ENCODE measurements at places on chromosomes 7 and 10. TPM values are rescaled to one million over a fixed set of nuclear protein-coding genes. Genes with fewer than 3 reads are reported as not detected.

The ASIC3 gene
- 0.05 TPM for total RNA-seq

The CPEB3 gene
- total RNA-seq: 0.92 TPM

The FKBP14 gene
- total RNA-seq: 79.9 TPM

The INSYN2A gene
- 0.78 TPM for total RNA-seq

The ERVW-1 gene
- not detected for total RNA-seq

The HOXA1 gene
- 1.2 TPM for total RNA-seq

The STAG3 gene
- total RNA-seq: 0.88 TPM

The ZNF316 gene
- total RNA-seq: 12.2 TPM

The MTG1 gene
- 22.9 TPM for total RNA-seq

The AOAH gene
- total RNA-seq: not detected

The KAZALD1 gene
- total RNA-seq: 3.6 TPM

The KIAA1217 gene
- total RNA-seq: 7.1 TPM

The CASTOR2 gene
- 5.6 TPM for total RNA-seq

The GPC2 gene
- total RNA-seq: 6.0 TPM

The AGR2 gene
- total RNA-seq: not detected

The LRRC18 gene
- not detected for total RNA-seq

The TMEM229A gene
- not detected for total RNA-seq

The SFMBT2 gene
- 0.14 TPM for total RNA-seq

The SEMA3E gene
- total RNA-seq: 0.18 TPM

The FGFR2 gene
- total RNA-seq: 9.2 TPM

The MCM10 gene
- 0.89 TPM for total RNA-seq

The OR2A1 gene
- total RNA-seq: under 0.01 TPM

The BICC1 gene
- total RNA-seq: 21.9 TPM

The EPO gene
- not detected for total RNA-seq

The BTBD16 gene
- total RNA-seq: not detected

The ZNF511 gene
- 16.0 TPM for total RNA-seq

The NPTX2 gene
- total RNA-seq: 1.5 TPM

The ACTL6B gene
- not detected for total RNA-seq

The UTF1 gene
- not detected for total RNA-seq

The ITGA8 gene
- under 0.01 TPM for total RNA-seq

The NFE2L3 gene
- total RNA-seq: 72.5 TPM

The MSANTD7 gene
- 16.9 TPM for total RNA-seq

The POR gene
- total RNA-seq: 42.5 TPM

The KLHL7 gene
- total RNA-seq: 35.0 TPM

The GPR15LG gene
- not detected for total RNA-seq

The PON2 gene
- total RNA-seq: 120 TPM

The NCF1 gene
- total RNA-seq: not detected

The LSM5 gene
- 20.2 TPM for total RNA-seq

The SOSTDC1 gene
- total RNA-seq: 0.05 TPM

The SCIN gene
- 6.2 TPM for total RNA-seq

The MMD2 gene
- total RNA-seq: not detected

The TEX36 gene
- not detected for total RNA-seq

The WNT8B gene
- not detected for total RNA-seq

The TOMM7 gene
- 75.3 TPM for total RNA-seq

The GPR26 gene
- not detected for total RNA-seq

The ZWINT gene
- 3.6 TPM for total RNA-seq

The TMEM236 gene
- total RNA-seq: under 0.01 TPM

The METTL27 gene
- 5.0 TPM for total RNA-seq
